ENCODE measurements at places on chromosomes 6 and 20.

DNA sequence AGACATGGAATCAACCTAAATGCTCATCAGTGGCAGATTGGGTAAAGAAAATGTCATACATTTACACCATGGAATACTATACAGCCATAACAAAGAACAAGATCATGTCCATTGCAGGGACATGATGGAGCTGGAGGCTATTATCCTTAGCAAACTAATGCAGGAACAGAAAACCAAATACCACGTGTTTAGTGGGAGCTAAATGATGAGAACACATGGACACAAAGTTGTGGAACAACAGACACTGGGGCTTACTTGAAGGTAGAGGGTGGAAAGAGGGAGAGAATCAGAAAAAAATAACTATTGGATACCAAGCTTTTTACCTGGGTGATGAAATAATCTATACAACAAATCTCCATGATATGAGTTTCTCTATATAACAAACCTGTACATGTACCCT, 701.3 kb downstream of the TBC1D32 start:
- DNase-seq = no peak

DNA sequence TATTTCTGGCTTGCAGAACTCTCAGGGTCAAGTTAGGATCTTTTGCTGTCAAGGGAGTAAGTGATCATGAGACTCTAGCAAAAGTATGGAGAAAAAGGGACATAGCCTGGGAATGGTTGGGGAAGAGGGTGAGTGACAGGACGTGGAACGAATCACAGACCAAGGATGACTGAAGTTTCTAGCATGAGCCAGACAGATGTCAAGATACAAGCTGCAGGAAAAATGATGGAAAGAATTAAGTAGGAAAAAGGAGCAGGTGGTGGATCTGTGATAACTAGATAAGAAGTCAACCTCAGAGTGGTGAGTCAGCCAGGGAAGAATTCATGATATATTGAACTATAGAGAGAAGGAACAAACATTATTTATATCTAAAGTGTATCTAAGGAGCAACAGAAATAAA, 159.8 kb upstream of the SYNDIG1 start:
- DNase-seq = no peak

DNA sequence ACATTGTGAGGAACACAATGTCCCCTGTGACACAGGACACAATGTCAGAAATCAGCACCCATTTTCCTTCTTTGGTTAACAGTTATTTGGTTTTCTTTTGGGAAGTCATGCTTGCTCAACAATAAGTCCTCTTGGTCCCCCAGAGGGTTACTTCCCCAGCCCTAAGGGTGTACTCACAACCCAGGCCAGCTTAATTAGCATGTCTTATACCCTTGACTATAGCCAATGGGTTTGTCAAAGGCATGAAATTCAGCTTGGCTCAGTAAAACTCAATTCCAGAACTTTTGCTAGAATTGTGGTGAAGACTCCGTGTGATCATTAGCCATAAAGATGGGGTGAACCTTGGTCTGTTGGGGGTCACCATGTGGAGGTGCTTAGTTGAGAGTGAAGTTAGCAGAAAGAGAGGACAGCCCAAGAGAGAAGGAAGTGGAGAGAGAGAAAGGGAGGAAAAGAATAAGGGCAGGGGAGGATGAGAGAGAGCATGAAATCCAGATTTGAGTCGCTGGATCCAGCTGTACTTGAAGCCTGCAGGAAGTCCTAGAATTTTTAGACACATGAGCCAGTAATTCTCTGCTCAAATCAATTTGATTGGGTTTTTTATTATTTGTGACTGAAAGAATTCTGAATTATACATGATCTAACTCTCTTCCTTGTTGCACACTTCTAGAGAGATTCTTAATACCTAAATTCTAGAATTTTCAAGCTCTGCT, 321.3 kb upstream of the JAG1 start:
- DNase-seq = no peak

- DNase-seq = no peak
Observed at GRCh38 chr6:162435071-162435470, 292.5 kb downstream of the PRKN start.

GRCh38 chr6:142047934-142048592, 84.7 kb upstream of the GJE1 start:
- no peak for DNase-seq

DNA sequence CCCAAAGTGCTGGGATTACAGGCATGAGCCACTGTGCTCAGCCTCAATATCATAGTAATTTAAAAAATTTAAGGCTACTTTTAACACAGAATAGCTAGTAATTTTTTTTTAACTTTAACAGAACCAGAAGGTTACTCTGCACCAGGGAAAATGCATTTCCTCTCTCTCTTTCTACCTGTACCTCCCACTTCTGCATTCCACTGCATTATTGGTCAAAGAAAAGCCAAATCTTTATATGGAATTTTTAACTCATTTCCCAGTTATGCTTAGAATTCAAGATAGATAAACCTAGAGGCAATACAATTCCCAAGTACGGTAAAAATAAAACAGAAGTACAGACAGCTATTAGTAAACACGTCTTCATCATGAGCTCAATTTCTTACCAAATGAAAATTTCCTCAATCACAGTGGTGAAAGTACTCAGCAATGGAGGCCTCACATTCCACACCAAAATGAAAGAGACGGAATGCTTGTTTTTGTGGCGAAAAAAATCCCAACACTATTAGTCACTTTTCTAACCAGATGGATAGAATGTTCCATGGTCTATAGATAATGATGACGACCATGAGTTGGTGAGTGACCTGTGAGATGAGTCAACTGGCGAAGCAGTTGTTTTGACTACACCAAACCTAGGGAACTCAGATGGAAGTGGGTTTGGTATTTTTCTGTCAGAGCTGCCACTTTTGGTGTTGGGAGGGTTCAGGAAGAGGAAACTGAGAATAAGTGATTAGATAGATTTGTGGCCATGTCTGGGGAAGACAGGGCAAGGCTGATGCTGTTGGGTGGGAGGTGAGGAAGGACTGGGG, 104.7 kb upstream of the SGK1 start:
- DNase-seq = peak; percentile 80

- DNase-seq = no peak
Observed at GRCh38 chr20:10761232-10761631, 87.4 kb upstream of the JAG1 start.

DNA sequence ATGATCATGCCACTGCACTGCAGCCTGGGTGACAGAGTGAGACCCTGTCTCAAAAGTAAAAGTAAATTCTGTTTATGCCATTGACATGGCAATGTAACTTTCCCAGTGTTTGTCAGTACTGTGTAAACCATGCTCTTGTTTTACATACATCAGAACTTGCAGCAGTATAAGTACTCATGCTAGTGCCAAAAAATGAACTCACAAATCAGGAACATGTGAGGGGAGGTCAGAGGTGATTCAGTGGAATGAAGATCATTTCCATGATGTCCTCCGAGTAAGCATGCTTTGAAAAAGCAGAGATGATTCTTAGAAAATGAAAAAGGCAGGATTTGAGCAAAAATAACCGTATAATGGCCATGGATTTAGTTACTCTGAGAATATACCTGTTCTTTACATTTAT, 81.9 kb downstream of the ANKS1A start:
- no peak for DNase-seq

DNA sequence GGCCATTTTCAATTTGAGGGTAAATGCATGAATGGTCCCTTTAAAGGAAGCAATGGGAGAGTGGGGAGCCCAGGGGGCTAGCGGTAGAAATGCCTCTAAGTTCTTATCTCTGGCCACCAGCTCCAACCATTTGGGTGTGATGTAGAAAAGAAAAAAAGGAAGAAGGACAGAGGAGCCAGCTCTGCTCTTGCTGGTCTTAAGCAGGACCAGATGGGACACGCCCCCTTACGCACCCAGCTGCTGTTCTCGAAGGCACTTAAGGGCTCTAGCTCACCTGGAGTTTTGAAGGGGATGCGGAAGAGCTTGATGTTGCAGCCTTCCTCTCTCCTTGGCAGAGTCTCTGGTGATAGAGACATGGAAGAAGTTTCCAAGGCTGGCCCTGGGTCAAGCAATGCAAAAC, 59.5 kb upstream of the RNF144B start:
- DNase-seq = no peak

GRCh38 chr6:130858498-130859160, 31.4 kb downstream of the SMLR1 start:
- no peak for DNase-seq

DNA sequence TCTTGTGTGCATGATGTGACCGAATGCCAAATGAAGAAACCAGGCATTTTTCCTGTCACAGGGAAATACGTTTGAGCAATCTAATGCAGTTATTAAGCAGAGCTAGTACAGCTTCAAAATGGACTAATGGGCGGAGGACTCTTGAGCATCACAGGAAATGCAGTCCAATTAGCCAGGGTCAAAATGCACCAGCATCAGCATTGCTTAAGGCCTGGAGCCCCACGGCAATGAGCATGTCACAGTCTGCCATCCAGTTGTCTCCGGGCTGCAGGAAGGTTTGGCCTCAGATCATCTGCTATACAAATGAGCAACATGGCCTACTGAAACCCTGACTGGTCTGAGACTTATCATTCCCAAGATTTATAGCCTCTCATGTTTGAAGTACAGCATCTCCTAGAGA, 652.1 kb upstream of the SLC35B3 start:
- no peak for DNase-seq

- peak; percentile 54 for DNase-seq
Observed at GRCh38 chr6:53585208-53585900, 40.5 kb upstream of the GCLC start.

DNA sequence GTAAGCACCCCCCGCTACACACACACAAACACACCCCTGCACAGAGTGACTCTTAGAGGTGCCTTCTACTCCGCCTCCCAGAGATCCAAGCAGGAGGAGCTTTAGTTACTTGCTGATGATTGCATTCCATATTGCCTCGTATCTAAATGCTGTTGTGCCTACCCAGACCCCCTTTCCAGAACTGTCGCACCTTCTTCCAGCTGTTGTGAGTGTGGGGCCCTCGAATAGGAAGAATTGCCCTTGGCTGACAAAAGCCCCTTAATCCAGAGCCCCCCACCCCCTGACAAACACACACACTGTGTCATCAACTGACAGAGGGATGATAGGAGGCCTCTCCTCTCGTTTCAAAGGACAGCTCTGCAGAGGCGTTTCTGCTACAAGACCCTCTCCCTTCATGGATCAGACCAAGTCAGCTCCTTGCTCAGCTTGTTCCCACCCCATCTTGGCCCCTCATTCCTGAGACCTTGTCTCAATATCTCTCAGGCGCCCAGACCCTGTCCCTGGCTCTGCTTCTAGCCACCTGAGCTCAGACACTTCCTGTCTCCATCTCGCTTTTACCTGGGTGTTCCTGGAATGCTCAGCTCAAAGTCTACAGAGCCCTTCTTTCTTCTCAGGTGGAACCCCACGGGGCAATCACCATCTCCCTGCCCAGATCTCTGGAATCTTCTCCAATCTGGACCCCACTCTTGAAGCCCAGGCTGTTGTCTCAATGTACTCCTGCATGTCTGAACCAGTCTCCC, 4.0 kb upstream of the VSX1 start:
- no peak for DNase-seq

DNA sequence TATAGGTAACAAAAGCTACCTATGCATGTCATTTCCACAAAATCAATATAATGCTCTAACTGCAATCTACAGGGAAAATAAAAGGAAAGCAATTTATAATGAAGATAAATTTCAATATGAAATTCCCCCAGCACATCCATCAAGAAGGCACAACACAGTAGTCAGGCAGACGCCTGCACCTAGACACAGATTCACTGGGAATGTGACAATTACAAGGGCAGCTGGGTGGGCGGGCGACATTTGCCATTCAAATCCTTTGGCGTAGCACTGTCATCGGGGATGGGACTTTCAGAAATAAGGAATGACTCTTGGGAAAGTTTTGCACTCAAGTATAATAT, 60.4 kb downstream of the SULF2 start:
- no peak for DNase-seq

DNA sequence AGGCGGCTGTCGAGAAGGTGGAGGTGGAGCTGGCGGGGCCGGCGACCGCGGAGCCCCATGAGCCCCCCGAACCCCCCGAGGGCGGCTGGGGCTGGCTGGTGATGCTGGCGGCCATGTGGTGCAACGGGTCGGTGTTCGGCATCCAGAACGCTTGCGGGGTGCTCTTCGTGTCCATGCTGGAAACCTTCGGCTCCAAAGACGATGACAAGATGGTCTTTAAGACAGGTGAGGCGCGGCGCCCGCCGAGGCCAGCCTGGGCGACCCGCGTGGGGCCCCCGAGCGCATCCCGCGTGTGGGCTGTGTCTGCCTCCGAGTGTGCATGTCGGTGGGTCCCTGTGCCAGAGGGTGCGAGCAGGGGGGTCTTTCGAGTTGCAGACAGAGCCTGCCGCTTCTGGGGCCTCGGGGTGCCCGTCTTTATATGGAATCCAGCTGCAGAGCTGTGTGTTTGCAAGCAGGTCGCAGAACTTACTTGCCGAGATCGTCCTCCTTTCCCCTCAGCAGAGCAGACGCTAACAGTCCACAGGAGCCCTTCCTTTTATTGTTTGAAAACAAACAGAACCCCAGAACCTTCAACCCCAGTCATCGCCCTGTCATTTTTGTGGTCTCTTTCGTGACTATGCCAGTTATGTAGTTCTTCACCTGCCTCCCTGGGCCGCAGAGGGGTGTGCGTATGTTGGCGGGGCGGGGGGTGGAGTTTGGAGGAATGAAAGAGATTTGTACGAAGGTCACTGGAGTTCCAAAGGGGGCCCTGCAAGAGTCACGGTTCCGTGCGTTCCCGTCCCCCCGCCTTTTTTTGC, 766 bp downstream of the SLC16A10 start:
- no peak for DNase-seq

DNA sequence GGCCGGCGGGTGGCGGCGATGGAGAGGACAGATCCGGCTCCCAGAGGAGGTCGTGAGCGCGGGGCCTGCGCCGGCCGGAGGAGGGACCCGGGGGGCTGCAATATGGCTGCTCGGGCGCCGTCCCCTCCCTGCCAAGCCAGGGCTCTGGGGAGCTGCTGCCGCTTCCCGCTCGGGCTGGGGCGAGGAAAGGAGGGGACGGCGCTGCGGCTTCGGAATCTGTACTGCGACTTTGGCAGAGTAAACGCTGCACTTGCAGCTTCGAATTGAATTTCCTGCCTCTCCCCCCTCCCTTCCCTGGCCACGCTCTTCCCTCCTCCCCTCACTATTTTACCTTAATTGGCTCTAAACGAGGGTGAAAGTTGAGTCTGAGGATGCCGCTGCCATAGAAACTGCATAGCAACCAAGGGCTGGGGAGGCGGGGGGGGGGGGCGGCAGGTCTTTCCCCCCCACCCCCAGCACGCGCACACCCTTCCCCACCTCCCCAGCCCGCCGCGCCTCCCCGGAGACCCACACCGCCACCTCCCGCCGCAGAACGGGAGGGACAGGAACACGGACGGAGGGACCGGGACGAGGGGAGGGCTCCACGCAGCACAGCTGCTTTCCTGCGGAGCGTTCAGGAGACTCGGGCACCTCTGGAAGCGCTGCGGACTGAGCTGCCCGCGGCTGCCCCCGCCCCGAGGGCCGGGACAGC, 93.9 kb downstream of the RNASET2 start:
- DNase-seq = no peak
